ENCODE measurements at places on chromosomes 16 and 17.

- no peak for DNase-seq
These were observed 10.2 kb downstream of the DLX3 start for GRCh38 chr17:49984776-49985175.

GRCh38 chr16:84843149-84844048, 23.6 kb downstream of the CRISPLD2 start:
- DNase-seq, result no peak

GRCh38 chr16:60684002-60684401, 1352.2 kb downstream of the CDH8 start:
- no peak for DNase-seq

DNA sequence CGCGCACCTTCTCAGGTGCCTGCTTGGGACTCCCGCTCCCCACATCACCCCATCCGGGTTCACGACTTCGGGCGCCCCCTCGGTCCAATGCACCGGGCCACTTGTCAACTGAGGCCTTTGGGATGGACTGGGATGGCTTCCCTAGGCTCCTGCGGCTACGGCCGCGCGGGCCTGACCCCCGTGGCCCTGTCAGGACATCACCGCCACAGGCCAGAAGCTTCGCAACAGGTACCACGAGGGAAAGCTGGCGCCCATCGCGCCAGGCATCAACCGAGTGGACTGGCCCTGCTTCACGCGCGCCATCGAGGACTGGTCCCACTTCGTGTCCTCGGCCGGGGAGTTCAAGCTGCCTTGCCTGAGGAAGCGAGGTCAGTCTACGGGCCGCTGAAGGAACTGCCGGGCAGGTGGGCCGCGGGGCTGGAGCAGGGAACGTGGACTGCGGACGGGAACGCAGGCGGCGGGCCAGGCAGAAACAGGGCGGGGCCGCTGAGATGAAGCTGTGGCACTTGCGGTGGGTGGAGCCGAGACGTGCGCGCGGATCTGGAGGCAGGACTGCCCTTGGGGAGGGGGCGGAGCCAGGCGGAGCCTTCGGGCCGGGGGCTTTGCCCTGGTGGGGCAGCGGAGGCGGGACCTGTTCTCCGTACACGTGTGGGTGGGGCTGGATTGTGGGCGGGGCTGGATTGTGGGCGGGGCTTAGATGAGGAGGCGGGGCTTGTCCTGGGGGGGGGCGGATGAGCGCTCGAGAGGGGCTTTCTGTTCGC, 13.7 kb upstream of the CNGB1 start:
- DNase-seq, result peak; percentile 54

DNA sequence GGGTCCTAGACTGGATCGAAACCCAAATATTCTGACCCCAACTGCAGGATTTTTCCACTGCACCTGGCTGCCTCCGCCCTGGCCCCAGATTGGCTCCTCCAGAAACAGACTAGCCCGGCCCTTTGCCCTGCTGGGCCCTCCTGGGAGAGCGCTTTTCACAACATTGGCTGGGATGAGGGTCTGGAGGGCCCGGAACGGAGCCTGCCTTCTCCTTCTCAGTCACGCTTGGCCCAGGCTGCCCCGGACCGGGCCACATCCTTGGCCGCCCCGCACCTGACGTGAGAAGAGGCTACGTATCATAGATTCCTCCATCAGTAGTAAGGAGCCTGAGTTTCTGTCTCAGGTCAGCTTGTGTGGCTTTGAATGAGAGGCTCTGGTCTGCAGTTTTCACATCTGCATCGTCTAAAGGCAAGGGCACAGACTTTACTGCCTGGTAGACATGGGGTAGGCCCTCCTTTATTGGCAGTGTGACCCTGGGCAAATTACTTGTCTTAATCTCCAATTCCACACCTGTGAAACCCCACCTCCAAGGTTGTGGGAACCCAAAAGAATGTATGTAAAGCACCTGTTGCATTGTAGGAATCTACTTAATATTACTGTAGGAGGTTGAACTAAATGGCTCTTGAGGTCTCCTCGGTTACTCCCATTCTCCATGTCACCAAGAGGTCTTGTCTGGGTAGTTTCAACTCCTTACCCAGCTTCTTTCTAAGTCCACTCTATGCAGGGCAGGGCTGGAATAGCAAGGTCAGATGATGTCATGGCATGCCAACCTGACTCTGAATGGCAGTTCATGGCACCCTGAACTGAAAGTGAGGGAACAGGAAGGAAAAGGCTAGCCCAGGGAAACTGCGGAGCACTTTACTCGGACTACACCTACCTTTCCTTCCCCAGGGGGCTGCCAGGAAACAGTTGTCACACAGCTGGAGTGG, 661 bp downstream of the LRRC3C start:
- peak; percentile 16 for DNase-seq

DNA sequence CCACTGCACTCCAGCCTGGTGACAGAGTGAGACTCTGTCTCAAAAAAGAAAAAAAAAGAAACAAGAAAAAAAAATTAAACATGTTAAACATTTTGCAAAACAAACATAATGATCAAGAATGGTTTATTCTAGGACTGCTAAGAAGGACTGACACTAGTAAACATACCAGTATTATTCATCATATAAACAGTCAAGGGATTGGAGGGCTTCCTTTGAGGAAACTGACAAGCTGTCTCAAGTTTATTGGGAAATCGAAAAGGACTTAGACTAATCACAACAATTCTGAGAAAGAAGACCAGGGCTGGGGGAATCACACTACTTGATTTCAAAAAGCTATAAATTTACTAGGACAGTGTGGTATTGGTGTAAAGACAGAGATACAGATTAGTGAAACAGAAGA, 75.5 kb downstream of the MYH10 start:
- DNase-seq, result no peak

DNA sequence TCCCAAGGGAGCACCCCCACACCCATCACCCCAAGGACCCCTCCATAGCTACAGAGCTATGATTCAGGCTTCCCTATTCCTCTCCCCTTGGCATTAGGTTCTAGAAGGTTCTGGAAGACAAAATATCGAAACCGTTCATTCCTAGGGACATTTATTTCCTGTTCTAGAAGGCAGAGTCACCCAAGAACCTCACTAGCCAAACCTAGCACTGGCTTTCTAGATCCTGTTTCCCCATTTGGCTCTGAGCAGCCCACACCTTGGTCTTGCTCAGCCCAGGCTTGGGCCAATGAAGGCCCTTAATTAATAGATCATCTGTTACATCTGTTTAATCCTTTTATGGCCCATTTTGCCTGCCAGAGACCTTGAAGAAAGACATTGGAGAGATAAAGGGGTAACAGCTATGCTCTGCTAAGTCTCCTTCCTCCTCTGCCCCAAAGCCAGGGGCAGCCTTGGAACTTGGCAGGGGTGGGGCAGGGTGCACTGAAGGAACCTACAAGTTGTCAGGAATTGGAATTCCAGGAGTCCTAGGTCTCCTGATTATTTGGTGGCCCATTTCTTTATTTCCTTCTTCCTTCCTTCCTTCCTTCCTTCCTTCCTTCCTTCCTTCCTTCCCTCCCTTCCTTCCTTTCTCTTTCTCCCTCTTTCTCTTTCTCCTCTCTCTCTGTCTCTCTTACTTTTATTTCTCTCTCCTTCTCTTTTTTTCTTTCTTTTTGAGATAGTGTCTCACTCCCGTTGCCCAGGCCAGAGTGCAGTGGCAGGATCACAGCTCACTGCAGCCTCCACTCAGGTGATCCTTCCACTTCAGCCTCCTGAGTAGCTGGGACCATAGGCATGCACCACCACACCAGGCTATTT, 8.7 kb upstream of the FZD2 start:
- DNase-seq, result no peak

DNA sequence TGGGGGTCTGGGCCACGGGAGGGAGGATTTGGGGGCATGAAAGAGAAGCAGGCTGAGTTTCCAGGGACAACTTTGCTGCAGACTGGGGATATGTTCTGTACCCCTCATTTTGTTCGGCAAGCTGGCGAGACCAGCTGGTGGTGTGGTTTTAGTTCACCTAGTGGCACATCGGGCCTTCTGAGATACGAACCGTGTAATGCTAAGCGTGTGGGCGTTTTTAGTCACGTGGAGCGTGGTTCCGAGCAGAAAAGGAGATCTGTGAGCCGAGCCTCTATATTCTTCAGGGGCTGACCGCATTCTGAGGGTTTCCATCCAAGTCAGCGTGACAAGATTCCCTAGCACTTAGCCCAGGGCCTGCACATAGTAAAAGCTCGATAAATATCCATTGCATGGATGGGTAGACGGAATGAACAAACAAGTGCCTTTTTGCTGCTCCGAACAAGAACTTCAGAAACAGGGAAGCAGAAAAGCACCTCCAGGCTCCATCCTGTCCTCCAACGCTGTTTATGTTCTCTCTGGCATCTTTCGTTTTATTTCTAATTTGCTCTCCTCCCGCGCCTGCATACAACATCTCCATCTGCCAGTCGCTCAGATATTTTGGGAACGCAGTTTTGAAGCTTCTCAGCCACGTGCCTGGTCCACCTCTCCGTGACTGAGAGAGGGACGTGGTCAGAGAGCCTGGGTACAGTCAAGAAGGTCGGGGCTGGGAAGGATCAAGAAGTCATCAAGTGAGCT, 5.8 kb downstream of the SYT17 start:
- DNase-seq, result no peak

GRCh38 chr17:41307647-41308046, 1.5 kb downstream of the KRTAP16-1 start:
- no peak for DNase-seq

DNA sequence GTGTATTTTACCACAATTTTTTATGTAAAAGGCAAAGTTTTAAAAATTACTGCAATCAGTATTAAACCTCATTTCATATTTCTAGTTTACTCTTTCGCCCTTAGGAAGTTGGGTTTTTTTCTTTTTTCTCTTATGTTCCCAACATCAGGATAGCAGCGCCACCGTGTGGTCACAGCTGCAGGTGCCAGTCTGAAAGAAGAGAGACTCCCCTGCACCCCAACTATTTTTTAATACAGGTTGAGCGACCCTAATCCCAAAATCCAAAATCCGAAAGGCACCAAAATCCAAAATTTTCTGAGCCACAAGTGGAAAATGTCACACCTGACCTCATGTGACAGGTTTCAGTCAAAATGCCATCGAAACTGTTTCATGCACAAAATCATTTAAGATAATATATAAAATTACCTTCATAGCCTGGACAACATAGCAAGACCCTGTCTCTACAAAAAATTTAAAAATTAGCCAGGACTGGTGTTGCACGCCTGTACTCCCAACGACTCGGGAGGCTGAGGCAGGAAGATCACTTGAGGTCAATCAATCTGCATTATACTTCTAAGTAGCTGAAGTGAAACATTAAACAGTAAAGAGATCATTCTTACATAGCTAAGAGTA, 21.8 kb upstream of the ASGR2 start:
- DNase-seq, result peak; percentile 40

DNA sequence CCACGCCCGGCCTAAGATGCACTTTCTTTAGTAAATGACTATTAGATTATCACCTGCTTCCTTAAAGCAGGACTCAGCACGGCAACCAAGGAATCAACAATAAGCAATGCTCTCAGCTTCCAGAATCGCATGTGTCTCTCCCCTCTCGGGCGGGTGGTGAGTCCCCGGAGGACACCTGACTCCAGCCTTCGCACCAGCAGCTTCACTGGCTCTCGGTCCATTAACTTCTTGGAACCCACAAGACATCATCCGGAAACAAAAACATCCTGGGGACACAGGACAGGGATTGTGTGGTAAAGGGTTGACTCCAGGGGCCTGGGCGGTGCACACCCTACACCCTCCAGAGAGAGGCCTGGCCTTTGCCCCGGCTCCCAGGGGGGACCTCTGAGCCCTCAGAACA, 22.7 kb downstream of the UTS2R start:
- DNase-seq, result no peak

DNA sequence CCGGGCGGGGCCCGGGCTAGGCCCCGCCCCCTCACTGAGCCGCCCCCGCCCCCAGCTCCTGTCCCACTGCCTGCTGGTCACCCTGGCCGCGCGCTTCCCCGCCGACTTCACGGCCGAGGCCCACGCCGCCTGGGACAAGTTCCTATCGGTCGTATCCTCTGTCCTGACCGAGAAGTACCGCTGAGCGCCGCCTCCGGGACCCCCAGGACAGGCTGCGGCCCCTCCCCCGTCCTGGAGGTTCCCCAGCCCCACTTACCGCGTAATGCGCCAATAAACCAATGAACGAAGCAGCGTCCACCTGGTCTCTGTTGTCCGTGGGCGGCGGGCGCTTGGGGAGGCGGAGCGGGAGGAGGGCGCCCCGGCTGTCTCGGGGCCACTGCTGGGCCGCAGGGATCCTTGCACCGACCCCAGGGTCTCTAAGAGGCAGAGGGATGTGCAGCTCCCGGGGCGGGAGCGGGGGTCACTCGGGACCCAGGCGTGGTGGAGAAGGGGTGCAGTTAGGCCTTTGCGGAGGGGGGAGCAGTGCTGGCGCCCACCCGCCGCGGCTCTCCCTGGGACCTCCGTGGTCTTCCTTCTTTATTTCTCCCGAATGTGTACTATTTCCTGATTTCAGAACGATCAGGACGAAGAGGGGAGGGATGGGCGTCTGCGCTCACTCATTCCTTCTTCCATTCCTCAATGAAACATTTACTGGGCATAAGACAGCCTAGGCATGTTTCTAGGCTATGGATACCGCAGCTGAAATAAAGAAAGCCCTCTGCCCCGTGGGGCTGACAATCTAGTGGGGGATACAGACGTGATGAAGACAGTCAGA, 2.0 kb downstream of the HBZ start:
- DNase-seq, result no peak

GRCh38 chr17:78132767-78133178, 2.2 kb downstream of the TMC8 start:
- DNase-seq, result no peak

DNA sequence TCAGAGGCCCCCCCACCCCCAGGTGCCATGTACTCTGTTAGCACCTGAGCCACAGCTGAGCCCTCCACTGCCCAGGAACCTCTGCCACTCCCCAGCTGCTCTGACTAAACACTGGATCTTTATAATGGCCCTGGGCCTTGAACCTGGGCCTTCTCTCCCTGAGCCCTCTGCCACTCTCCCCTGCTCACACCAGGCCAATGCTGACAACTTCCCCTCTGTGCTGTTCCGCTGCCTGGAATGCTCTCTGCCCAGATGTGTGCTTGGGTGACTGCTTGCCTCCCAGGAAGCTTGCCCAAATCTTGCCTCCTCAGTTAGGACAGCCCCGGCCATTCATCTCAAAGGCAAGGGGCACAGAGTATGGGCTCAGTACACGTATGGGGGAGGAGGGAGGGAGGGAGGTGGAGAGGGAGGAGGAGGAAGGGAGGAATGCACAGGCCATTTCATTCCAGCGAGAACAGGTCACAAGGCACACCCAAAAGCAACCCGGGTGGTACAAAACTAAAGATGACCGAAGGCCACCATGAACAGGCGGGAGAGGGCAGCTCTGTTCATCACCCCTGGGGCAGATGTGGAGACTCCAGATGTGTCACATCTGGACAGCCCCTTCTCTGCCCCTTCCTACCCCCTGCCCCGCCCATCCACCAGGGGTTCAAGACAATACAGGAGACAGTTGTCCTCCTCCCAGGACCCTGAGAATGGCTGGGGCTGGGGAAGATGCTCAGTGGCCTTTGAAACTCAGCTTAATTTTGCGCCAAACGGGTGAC, 15.3 kb upstream of the TNFRSF13B start:
- DNase-seq, result no peak

DNA sequence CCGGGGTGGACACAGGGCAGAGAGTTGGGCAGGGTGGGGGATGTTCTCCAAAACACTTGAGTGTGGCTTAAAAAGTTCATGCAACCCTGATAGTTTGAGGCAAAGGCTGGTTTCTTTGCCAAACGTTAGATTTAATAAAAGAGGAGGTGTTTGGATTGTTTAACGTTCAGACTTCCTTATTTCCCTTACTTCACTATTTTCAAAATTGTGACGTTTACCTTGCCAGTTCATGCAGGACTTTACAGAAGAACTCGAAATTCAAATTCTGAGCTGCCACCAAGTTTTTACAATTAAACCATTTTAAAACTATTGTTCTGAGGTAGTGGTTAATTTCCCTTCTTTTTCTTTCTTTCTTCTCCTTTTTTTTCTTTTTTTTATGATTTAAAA, 5.5 kb downstream of the SEC14L1 start:
- DNase-seq, result no peak
